ENCODE measurements at places on chromosomes 6 and 20. TPM values are rescaled to one million over a fixed set of nuclear protein-coding genes. Genes with fewer than 3 reads are reported as not detected.
A peak's percentile ranks its signal among the peaks of the same experiment; 100 is the strongest.

DNA sequence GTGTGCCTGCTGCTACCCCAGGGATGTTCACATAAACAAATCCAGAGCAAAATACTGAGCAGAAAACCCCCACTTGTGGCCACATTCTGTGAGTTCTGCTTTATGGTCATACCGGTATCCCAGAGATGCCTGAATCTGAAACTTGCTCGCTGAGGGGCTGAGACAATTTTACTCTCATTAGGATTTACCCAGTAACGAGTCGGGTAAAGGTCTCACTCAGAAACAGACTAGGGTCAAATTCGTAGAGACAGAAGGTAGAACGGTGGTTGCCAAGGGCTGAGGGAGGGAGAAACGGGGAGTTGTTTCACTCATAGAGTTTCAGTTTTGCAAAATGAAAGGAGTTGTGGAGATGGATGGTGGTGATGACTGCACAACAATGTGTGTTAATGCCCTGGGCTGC is 45.4 kb upstream of the NKX2-2 start:
- no peaks in the 10 kb centered on the region for H3K4me1 ChIP-seq
- no peaks in the 10 kb centered on the region for H3K27me3 ChIP-seq
- H3K4me3 ChIP-seq, result no peak overlapping the region
- H3K27ac ChIP-seq, result no peak overlapping the region
- no peaks in the 10 kb centered on the region for H3K36me3 ChIP-seq

GRCh38 chr20:62066339-62066982 is 780 bp upstream of the TAF4 start:
- peak overlapping the region; percentile 90 for H3K27ac ChIP-seq
- no peaks in the 10 kb centered on the region for H3K27me3 ChIP-seq
- peaks cover 21% of the 10 kb centered on the region for H3K4me1 ChIP-seq
- DNase-seq, result peak; percentile 68
- H3K4me3 ChIP-seq, result peak overlapping the region; percentile 65

GRCh38 chr20:58774214-58774613 is 76.5 kb downstream of the GNAS-AS1 start:
- no peaks in the 10 kb centered on the region for H3K27me3 ChIP-seq
- no peaks in the 10 kb centered on the region for H3K4me1 ChIP-seq
- H3K36me3 ChIP-seq, result no peaks in the 10 kb centered on the region
- DNase-seq, result no peak
- H3K27ac ChIP-seq, result no peak overlapping the region

- H3K4me3 ChIP-seq, result no peak overlapping the region
- peaks cover 9% of the 10 kb centered on the region for H3K4me1 ChIP-seq
- H3K36me3 ChIP-seq, result no peaks in the 10 kb centered on the region
- no peak overlapping the region for H3K27ac ChIP-seq
- no peaks in the 10 kb centered on the region for H3K27me3 ChIP-seq
Measured at GRCh38 chr20:17617212-17617867, 47.5 kb downstream of the DSTN start.

DNA sequence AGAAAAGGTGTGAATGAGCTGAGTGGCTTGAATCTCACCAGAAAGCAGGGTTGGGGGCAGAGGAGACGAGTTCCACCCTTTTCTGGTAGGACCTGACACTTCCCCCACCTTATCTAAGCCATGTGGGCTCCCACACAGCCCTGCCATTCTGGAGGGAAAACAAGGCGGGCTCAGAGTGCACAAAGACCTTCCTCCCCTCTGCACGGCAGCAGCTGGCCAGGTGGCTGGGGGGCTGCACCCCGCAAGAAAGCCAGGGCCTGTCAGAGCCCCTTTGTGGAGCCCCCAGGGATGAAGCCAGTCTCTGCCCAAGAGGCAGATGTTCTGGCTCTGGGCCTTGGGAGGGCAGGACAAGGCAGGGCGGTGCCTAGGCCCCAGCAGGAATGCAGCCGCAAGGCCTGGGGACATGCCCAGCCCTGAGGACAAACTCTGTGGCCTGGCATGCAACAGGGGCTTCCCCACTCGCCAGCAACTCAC is 48.4 kb upstream of the DSN1 start:
- no peak for DNase-seq
- no peak overlapping the region for H3K27ac ChIP-seq
- no peak overlapping the region for H3K4me3 ChIP-seq

MOCS1 gene
- total RNA-seq, result 17.5 TPM

GRCh38 chr6:156347246-156347645 is 429.9 kb upstream of the ARID1B start:
- no peak for DNase-seq
- H3K27ac ChIP-seq, result no peak overlapping the region
- H3K36me3 ChIP-seq, result no peaks in the 10 kb centered on the region
- H3K27me3 ChIP-seq, result no peaks in the 10 kb centered on the region
- no peak overlapping the region for H3K4me3 ChIP-seq

BHLHE23 gene
- total RNA-seq, result not detected

- no peak overlapping the region for H3K4me3 ChIP-seq
- H3K27ac ChIP-seq, result no peak overlapping the region
- no peaks in the 10 kb centered on the region for H3K4me1 ChIP-seq
- H3K27me3 ChIP-seq, result no peaks in the 10 kb centered on the region
- DNase-seq, result no peak
Measured at GRCh38 chr20:53515749-53516148, 77.9 kb downstream of the ZNF217 start.

TREM1 gene
- 0.34 TPM for total RNA-seq

PAX1 gene
- total RNA-seq, result not detected

- H3K27ac ChIP-seq, result no peak overlapping the region
- no peaks in the 10 kb centered on the region for H3K27me3 ChIP-seq
- DNase-seq, result no peak
- H3K4me1 ChIP-seq, result peaks cover 2% of the 10 kb centered on the region
Measured at GRCh38 chr6:113632220-113632864, 224.8 kb upstream of the MARCKS start.

- no peaks in the 10 kb centered on the region for H3K4me1 ChIP-seq
- no peaks in the 10 kb centered on the region for H3K27me3 ChIP-seq
- no peak for DNase-seq
- no peak overlapping the region for H3K4me3 ChIP-seq
- no peak overlapping the region for H3K27ac ChIP-seq
- H3K36me3 ChIP-seq, result no peaks in the 10 kb centered on the region
Measured at GRCh38 chr6:70327036-70327435, 24.2 kb upstream of the COL9A1 start.

- peaks cover 3% of the 10 kb centered on the region for H3K4me1 ChIP-seq
- peak overlapping the region; percentile 81 for H3K27ac ChIP-seq
- H3K4me3 ChIP-seq, result peak overlapping the region; percentile 98
- no peaks in the 10 kb centered on the region for H3K27me3 ChIP-seq
- DNase-seq, result peak; percentile 47
- H3K36me3 ChIP-seq, result no peaks in the 10 kb centered on the region
Measured at GRCh38 chr6:131062241-131063027, 611 bp downstream of the EPB41L2 start.

GRCh38 chr20:33684533-33685327 is 1.5 kb downstream of the E2F1 start:
- no peak overlapping the region for H3K4me3 ChIP-seq
- H3K4me1 ChIP-seq, result peaks cover 27% of the 10 kb centered on the region
- no peaks in the 10 kb centered on the region for H3K27me3 ChIP-seq
- peak; percentile 50 for DNase-seq

- H3K4me3 ChIP-seq, result peak overlapping the region; percentile 64
- H3K27me3 ChIP-seq, result no peaks in the 10 kb centered on the region
- H3K4me1 ChIP-seq, result no peaks in the 10 kb centered on the region
- H3K36me3 ChIP-seq, result no peaks in the 10 kb centered on the region
Measured at GRCh38 chr6:105995391-105995865, 90.7 kb upstream of the PRDM1 start.

GRCh38 chr20:46087161-46087560 is 2.6 kb downstream of the NCOA5 start:
- no peak overlapping the region for H3K27ac ChIP-seq
- H3K4me3 ChIP-seq, result no peak overlapping the region
- DNase-seq, result no peak

DNA sequence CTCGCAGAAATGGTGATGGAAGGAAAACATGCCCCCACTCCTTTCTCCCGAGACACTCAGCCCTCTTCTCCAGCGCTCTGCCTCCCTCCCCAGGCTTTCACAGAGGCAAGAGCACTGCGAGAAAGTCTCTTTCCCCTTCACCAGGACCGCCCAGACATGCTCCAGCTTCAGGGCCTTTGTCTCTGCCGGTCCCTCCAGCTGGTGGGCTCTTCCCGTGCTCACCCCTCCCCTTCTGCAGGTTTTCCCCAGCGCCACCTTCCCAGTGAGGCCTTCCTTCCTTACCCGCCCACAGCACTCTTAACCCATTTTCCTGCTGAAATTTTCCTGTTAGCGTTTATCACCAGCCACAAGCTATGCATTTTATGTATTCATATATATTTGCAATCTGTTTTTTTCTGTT is 86.2 kb downstream of the TFAP2C start:
- DNase-seq, result no peak
- H3K4me1 ChIP-seq, result no peaks in the 10 kb centered on the region
- H3K27ac ChIP-seq, result no peak overlapping the region

DNA sequence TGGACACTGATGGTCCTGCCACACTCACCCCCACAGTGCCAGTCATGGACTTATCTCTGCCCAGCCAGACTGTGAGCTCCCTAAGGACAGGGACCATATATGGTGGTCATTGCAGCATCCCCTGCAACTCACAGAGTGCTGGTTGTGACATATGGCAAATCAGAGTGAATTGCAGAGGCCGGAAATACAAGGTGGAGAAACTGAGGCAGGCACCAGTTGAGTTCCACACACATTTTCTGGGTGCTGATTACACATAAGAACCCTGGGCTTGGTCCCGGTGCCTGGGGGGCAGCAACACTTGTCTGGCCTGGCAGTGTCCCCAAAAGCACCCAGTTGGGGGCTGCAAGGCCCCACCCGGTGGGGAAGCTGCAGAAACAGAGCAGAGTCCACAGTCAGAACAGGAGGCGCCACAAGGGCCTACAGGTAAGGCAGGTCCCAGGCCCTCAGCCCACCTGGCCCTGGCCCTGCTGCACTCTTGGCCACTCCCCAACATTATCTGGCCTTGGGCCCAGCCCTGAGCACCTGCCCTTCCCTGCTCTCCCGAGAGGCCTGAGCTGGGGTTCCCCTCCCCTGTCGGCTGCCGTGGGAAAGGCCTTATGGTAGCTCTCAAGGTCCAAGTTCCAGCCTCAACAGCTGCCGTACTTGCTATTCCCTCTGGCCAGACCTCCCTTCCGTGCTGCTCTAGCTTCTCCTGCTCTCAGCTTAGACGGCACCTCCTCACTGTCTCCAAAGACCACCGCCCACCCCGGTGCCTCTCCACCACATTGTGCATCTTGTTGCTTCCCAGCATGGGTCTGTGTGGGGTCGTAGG is 140.8 kb upstream of the PTPN1 start:
- no peaks in the 10 kb centered on the region for H3K27me3 ChIP-seq
- no peaks in the 10 kb centered on the region for H3K36me3 ChIP-seq
- no peak overlapping the region for H3K4me3 ChIP-seq
- no peak overlapping the region for H3K27ac ChIP-seq
- DNase-seq, result no peak
- H3K4me1 ChIP-seq, result no peaks in the 10 kb centered on the region

SOX18 gene
- 12.8 TPM for total RNA-seq

BACH2 gene
- total RNA-seq, result 8.0 TPM

LY6G6C gene
- not detected for total RNA-seq

GRCh38 chr6:41940759-41941279 is 789 bp downstream of the CCND3 start:
- peak overlapping the region; percentile 31 for H3K27ac ChIP-seq
- peak overlapping the region; percentile 61 for H3K4me3 ChIP-seq
- H3K27me3 ChIP-seq, result no peaks in the 10 kb centered on the region
- no peaks in the 10 kb centered on the region for H3K36me3 ChIP-seq
- peaks cover 10% of the 10 kb centered on the region for H3K4me1 ChIP-seq

DNA sequence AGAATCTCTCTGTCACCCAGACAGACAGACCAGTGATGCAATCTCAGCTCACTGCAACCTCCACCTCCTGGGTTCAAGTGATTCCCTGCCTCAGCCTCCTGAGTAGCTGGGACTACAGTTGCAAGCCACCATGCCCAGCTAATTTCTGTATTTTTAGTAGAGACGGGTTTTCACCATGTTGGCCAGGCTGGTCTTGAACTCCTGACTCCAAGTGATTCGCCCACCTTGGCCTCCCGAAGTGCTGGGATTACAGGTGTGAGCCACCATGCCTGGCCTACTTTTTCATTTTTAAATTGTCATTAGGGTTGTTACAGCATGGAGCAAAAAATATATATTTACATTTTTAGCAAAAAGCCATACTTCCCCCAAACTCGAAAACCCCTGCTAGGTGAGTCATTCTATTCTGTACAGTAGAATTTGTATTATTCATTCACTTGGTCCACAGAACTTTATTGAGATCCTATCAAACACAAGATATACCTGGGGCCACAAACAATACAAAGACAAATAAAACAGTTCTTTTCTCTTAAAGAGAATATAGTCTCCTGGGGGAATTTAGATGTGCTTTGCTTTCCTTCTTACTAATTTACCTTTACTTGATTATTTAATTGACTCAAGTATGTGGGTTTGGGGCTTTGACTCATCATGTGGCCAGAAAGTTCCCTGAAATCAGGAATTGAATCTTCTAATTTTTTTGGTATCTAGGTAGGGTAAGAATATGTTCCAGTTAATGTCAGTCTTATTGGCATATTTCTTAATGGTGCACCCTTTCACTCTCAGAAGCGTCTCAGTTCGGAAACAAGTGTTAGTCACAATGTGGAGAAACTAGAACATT is 16.6 kb upstream of the CCND3 start:
- H3K4me3 ChIP-seq, result no peak overlapping the region
- no peaks in the 10 kb centered on the region for H3K27me3 ChIP-seq
- no peaks in the 10 kb centered on the region for H3K4me1 ChIP-seq
- no peak overlapping the region for H3K27ac ChIP-seq

- H3K27me3 ChIP-seq, result no peaks in the 10 kb centered on the region
- H3K4me1 ChIP-seq, result no peaks in the 10 kb centered on the region
- H3K27ac ChIP-seq, result no peak overlapping the region
- no peak for DNase-seq
Measured at GRCh38 chr20:48480216-48480772, 347.5 kb downstream of the PREX1 start.

DNA sequence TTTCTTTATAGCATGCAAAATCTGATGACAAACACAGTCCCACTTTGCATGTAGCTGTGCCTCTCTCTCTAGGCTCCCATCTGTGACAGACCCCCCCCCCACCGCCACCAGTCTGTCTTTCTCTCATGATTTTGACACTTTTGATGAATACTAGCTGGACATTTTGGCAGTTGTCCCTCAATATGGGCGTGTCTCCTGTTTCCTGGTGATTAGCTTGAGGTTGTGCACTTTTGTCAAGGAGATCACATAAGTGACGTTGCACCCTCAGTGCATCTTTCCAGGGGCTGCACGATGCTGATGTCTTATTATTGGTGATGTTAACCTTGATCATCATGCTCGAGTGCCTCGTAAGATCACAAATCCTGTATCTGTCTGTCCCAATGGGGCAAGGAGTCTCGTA is 155.1 kb downstream of the EYA2 start:
- no peak overlapping the region for H3K27ac ChIP-seq
- H3K27me3 ChIP-seq, result no peaks in the 10 kb centered on the region
- H3K4me3 ChIP-seq, result no peak overlapping the region
- DNase-seq, result no peak

DNA sequence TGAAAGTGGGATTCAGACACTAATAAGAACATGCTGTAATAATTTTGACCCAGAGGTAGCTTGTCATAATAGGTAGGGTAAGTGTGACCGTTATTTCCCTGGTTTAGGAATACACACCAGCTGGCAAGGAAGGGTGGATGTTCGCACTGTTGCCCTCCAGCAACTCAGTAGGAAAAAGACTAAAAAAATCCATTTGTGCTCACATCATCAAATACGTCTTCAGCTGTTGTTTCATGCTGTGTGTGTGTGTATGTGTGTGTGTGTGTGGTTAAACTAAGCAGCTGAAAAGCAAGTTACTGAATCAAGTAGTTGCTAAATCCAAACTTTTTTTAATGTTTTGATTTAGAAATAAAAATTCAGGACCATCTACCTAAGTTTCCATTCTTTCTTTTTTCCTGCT is 218.7 kb downstream of the TRDN start:
- no peak overlapping the region for H3K4me3 ChIP-seq
- no peak for DNase-seq
- no peaks in the 10 kb centered on the region for H3K36me3 ChIP-seq
- no peak overlapping the region for H3K27ac ChIP-seq

AIF1 gene
- total RNA-seq, result 4.5 TPM

HSPA1L gene
- 3.4 TPM for total RNA-seq

ATF6B gene
- 100 TPM for total RNA-seq

All from ovary (tissue), 10 donors.